ENCODE measurements at places on chromosomes 16 and 17. TPM values are rescaled to one million over a fixed set of nuclear protein-coding genes. Genes with fewer than 3 reads are reported as not detected.

CX3CL1 gene
- not detected for total RNA-seq

PLXDC1 gene
- 0.67 TPM for total RNA-seq

RNF222 gene
- total RNA-seq, result 0.15 TPM

- DNase-seq, result peak; percentile 42
These were observed 924 bp downstream of the ZNF598 start for GRCh38 chr16:2008631-2009163.

C17orf50 gene
- total RNA-seq, result not detected

Data from OCI-LY7 (cell line).